ENCODE measurements at places on chromosomes 7 and 10.

DNA sequence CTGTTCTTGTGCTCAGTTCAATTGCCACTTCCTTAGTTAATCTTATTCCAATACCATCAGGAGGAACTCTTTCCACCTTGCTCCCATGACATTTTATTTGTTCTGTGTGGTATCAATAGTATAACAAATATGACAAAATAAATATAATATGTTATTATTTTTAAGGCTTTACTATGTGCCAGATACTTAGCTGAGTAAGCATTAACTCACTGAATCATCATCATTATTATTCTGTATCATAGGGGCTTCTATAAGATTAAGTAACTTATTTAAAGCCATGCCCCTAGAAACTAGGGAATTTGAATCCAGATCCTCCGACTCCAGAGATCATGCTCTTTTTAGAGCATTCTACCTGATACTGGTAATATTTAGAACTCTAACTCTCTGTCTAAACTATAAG lies 33.5 kb upstream of the SKAP2 start:
- no peak for DNase-seq

GRCh38 chr10:60645980-60646379 lies 132.3 kb upstream of the CDK1 start:
- no peak for DNase-seq

GRCh38 chr7:155351120-155351870 lies 53.6 kb downstream of the INSIG1 start:
- DNase-seq, result no peak

GRCh38 chr10:21732067-21732772 lies 198.2 kb downstream of the MLLT10 start:
- peak; percentile 44 for DNase-seq

DNA sequence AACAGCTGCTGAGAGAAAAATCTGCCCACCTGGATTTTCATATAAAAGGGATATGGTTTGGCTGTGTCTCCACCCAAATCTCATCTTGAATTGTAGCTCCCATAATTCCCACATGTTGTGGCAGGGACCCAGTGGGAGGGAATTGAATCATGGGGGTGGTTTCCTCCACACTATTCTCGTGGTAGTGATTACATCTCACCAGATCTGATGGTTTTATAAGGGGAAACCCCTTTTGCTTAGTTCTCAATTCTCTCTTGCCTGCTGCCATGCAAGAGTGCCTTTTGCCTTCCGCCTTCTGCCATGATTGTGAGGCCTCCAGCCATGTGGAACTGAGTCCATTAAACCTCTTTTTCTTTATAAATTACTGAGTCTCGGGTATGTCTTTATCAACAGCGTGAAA lies 20.8 kb upstream of the MKI67 start:
- peak; percentile 38 for DNase-seq

DNA sequence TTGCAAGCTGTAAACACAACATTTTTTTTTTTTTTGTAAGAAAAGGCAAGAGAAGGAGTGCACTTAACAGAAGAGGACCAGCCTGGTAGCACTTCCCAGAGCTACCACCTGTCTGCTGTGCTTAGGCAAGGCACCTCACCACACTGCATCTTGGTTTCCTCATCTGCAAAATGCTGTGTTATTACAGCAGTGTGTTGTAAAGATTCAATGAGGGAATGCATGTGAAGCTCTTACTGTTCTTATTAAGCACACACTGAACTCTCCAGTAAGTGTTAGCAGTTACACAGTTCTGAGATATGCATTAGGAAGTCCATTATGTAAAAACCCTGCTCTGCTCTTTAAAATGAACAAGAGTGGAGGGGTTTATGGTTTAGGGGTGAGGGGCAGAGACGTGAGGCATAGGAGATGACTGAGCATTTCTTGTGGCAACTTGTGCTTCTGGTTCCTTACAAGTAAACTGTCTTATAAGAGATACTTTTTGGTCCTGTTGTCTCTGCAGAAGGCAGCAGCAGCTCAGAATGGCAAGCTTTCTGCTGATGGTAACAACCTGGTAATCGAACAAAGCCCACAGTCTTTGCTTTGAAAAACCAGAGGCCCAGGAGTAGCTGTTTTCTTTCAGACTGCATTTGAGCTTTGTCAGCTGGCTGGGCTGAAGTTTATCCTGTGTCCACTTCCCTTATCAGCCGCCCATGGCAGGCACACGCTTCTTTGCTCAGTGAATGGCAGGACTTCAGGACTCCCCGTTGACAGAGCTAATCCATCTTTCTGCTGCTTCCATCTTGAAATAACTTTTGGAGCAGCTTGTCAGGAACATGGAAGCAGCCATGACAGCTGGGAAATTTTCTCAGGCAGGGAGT lies 98.8 kb upstream of the BMPER start:
- no peak for DNase-seq

- DNase-seq, result no peak
Observed at GRCh38 chr7:131190146-131190545, 137.5 kb upstream of the MKLN1 start.

- DNase-seq, result no peak
Observed at GRCh38 chr10:24715246-24715769, 8.4 kb downstream of the ARHGAP21 start.

DNA sequence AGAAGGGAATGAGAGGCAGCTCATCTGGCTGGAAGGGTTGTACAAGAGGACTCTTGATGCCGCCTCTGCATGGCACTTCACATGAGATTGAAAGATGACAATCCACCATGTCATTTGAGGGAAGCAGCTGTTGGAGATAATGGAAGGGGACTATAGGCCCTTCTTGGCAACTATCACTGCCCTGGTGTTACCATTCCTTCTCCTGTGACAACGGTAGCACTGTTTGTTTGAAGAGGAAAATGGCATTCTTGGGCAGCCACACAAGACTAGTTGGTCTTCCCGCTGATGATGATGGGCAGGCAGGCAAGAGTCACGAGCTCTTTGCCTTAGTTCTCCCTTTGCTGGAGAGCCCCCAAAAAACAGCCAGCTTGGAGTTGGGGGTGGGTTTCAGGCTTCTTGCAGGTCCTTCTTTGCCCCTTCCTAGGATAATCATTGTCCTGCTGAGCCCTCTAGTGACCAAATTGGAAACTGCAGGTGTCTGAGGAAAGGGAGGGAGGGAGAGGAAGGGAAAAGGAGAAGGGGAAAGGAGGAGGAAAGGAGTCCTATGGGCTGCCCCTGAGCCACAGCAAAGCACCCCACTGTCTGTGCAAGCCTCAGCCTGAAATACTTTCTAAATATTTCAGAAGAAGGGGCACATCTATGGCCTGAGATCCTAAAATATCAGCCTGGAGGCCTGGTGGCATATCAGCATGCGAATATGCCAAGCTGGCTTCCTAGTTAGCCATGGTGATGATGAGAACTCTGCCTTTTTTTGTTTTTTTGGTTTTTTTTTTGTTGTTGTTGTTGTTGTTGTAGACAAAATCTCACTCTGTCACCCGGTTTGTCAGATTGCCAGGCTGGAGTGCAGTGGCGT lies 165.6 kb upstream of the KMT2E start:
- DNase-seq, result no peak

GRCh38 chr10:75919913-75920312 lies 488.5 kb downstream of the LRMDA start:
- no peak for DNase-seq

GRCh38 chr7:101940830-101941229 lies 123.4 kb downstream of the CUX1 start:
- DNase-seq, result no peak

- DNase-seq, result no peak
Observed at GRCh38 chr7:45700556-45700955, 126.4 kb downstream of the ADCY1 start.

DNA sequence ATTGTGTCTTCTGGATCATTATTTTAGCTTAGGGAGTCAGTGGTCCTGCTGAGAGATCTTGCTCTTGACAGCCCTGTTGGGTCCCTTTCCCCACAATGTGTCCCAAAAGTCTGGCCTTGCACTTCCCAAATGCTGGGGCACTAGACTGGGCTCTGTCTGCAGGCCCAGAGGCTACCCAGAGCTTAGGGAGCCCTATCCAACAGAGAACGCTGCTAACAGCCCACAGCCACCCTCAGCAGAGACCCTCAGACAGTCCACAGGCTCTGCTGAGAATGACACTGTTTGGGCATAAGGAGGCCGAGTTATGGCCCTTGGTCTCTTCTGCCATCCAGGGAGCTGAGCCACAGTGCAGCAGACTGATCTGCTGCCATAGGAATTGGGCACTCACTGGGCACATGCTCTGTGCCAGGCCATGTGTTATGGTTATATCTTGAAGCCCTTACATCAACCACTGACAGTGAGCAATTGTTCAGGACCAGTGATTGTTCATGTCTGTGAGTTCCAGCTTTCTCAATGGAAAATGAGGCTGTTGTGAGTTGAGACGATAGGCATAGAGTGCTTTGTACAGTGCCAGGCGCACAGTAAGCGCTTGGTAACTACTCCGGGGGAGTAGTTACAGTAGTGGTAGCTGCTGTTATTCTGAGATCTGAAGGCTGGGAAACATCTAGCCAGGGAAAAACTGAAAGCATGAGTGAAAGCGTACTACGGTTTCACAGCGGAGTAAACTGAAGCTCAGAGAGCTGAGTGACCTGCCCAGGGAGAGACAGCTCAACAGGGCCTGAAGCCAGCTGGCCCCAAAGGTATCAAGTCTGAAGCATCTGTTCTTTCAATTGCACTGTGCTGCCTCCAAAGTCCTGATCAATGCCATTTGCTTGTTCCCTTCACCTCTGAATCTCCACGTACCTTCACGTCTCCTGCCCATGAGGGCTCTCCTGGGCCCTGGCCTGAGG lies 77.6 kb upstream of the PRLHR start:
- DNase-seq, result no peak

GRCh38 chr10:77809336-77809735 lies 117.2 kb downstream of the DLG5 start:
- DNase-seq, result no peak

DNA sequence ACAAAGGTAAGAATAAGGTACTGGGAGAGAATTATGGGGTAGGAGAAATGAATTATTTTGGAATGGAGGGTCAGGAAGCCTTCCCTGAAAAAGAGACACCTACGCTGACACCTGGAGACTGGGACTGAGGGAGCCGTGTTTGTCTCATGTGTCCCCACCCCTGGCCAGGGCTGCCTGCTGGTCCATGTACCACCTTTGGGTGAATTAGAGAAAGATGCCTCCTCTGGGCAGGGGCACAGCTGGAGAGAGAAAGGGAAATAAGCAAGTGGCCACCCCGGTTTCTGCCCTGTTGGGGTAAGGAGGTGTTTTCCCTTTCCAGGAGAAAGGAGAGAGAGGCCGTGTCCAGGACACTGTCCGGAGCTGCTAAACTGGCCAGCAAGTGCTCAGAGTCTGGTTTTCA lies 21.8 kb downstream of the UBTD1 start:
- no peak for DNase-seq

GRCh38 chr10:3723766-3724165 lies 61.2 kb downstream of the KLF6 start:
- DNase-seq, result no peak

- no peak for DNase-seq
Observed at GRCh38 chr10:18233775-18234174, 93.6 kb downstream of the CACNB2 start.

- no peak for DNase-seq
Observed at GRCh38 chr7:40680657-40681056, 545.9 kb downstream of the SUGCT start.

DNA sequence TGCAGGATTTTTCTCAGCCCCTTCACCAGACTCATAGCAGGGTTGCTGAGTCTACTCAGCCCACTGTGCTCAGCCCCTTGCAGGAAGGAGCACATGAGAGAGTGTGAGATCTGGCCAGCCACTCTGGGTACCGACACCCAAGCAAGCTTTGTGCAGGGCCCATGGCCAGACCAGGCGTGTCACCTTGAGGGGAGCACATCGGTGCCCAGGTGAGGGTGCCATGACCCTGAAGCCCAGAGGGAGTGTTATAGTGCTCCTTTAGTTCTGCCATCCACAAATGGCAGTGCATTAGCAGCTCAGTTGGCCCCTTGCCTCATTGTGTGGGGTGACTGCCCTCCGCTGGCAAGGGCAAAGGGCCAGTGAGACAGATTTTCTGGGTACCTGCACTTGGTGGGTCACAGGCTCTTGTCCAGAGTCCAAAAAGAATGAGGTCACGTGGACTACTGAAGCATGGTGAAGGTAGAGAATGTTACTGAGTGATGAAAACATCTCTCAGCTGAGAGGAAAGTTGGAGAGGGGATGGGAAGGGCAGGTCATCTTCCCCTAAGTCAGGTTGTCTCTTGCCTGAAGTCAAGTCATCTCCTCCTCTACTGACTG lies 181.8 kb downstream of the MACC1 start:
- no peak for DNase-seq

DNA sequence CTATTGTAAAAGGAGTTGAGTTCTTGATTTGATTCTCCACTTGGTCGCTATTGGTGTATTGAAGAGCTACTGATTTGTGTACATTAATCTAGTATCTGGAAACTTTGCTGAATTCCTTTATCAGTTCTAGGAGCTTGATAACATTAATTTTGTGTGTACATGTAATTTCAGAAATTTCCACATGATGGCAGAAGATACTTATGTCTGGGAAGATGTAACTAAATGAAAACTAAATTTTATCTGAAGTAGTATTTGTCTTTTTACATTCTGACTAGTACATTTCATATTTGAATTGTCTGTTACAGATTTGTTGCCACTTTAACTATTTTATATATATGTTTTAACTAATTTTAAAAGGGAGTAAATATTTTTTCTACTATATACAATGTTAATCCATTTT lies 27.6 kb downstream of the SDHAF3 start:
- DNase-seq, result peak; percentile 33

- no peak for DNase-seq
Observed at GRCh38 chr7:17773289-17773626, 167.0 kb downstream of the SNX13 start.

DNA sequence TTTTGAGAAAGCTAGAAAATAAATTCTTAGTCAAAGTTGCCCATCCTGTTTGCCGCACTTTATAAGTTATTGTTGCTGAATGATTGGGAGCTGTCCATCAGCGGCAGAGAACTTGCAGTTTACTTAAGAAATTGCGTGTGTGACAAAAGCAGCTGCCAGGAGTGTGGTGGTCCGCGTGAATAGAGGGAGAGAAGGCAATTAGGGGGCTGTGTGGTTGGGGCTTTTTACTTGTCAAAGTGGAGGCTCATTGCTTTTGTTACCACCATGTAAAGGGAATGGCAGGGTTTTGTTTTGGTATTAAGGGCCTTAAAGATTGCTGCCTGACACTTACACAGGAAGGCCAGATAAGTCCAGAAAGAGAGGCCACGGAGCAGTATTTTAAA lies 177.8 kb downstream of the TCF7L2 start:
- no peak for DNase-seq

- DNase-seq, result peak; percentile 46
Observed at GRCh38 chr10:72087392-72087968, 871 bp downstream of the SPOCK2 start.

DNA sequence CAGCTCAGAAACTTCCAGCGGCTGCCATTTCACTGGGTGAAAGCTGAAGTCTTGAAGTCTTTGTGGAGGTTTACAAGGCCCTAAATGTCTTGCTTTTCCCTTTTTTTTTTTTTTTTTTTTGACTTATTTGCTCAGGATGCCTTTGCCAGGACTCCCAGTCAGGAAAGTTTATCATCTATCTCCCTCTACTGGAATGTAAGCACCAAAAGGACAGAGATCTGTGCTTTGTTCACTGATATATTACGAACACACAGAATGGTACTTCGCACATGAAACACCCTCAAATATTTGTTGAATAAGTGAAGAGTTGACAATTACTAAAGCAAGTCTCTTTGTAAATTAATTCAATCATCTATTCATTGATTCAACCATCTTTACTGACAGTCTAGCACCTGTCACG lies 23.2 kb downstream of the ABCB4 start:
- DNase-seq, result no peak
